Fibroblast of skin of right quadriceps (primary cell): ENCODE measurements at places on chromosomes 4 and X.

GRCh38 chrX:153521034-153521433 is 3.6 kb downstream of the ATP2B3 start:
- no peak for DNase-seq

DNA sequence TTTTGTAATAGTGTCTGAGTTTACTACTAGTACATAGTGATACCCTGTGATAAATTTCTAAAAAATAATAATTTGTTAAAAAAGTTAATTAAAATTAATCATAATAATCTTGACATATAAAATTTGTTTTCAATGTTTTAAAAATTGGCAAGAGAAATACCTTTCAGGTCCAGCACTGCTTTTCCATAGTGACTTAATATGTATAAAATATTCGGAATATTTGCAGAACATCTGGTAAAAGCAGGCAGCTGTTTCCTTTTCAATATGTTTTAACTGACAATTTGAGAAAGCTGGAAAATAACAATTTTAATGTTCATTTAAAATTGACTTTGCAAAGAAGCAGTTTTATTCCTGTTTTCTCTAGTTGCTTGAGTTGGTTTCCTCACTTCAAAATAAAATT is 17.6 kb upstream of the GK2 start:
- no peak for DNase-seq

DNA sequence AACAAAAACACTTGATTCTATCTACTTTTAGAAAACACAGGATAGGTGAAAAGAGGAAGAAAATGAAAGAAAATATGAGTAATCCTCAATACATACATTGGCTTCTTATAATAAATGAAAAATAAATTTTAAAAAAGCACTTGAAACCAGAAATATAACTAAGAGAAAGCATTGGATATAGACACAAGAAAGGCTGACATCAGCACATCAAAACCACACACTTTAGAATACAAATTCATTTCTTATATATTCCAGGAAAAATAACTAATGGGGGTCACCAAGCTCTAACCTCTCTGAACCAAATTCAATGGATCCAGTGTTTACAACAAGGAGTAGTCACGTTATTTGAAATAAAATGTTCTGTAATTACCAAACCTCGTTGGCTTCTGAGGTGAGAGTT is 133.5 kb downstream of the REELD1 start:
- no peak for DNase-seq

GRCh38 chr4:173538148-173538908 is 8.3 kb upstream of the HAND2 start:
- DNase-seq: peak; percentile 20

DNA sequence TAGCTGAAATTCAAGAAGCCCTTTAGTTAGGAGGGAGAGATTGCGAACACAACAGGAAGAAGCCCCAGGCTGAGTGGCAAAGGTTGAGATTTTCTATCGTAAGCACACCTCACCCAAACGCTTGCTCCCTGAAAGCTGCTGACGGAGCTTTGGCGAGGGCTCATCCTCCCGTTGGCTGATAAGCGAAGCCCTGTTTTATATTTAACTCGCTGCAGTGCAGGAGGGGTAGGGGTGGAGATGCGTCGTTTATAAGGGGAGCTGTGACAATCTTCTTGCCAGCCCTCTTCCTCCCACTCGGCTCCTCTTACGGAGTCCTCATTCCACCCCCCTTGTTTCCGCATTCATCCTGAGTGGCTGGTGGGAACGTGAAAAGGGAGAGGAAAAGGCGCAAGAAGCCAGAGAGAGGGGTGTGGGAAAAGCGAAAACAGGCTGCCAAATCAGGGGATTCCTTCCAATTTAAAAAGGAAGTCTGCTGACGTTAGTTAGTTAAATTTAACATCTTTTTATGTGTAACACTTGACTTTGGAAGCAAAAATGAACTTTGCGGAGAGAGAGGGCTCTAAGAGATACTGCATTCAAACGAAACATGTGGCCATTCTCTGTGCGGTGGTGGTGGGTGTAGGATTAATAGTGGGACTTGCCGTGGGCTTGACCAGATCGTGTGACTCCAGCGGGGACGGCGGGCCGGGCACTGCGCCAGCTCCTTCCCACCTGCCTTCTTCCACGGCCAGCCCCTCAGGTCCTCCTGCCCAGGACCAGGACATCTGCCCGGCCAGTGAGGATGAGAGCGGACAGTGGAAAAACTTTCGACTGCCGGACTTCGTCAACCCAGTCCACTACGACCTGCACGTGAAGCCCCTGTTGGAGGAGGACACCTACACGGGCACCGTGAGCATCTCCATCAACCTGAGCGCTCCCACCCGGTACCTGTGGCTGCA is at the start of gene ENPEP:
Gene ENPEP (plus strand): TSS at position 275 of the 938 bp plus-strand sequence. CDS start 260 bp downstream, at position 535.
- DNase-seq: peak; percentile 54

GRCh38 chr4:77009511-77010115 is 60.1 kb downstream of the SEPTIN11 start:
- no peak for DNase-seq

DNA sequence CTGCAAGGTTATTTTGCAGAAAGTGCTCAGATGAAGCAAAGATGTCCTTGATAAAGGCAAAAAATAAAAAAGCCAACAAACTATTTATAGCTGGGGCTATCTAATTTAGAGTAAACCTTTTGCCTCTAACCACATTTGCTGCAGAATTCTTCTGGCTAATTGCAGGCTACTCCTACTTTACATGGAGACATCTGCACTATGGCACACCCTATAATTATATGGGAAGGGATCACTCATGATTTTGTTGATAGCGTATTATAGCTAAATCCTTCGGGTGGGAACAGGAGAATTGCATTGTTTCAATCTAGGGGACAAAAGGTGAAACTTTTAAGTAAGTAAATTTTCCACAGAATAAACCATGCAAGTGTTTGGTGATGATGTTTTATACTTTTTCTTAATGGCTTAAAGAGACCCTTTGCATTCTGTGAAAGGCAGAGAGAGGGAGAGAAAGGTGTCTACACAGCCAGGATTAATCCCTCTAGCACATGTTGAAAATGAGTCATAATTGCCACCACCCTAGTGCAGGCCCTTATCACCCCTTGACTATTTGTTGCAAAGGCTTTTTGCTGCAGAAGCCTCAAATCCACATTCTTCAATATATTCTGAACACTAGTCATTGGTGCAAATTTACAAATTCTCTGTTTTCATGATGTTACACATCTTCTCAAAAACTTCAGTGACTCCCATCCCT is 221.3 kb upstream of the BMP3 start:
- DNase-seq: no peak
